Pericardium fibroblast (primary cell): ENCODE measurements at places on chromosomes 12 and 14. TPM values are rescaled to one million over a fixed set of nuclear protein-coding genes. Genes with fewer than 3 reads are reported as not detected.

TAPBPL gene
- total RNA-seq, result 7.9 and 10.9 TPM in 2 replicates

OR6C65 gene
- total RNA-seq, result not detected in 2 replicates

RIMBP2 gene
- 0.23 and 0.60 TPM in 2 replicates for total RNA-seq

RASAL1 gene
- total RNA-seq, result not detected in 2 replicates

PTPRQ gene
- 1.8 and 2.3 TPM in 2 replicates for total RNA-seq

EPS8 gene
- total RNA-seq, result 105 and 207 TPM in 2 replicates

KRT86 gene
- total RNA-seq, result under 0.01 TPM in 1 of 2 replicates, not detected in the other

BICDL1 gene
- 0.09 and 0.35 TPM in 2 replicates for total RNA-seq

INHBE gene
- 7.0 and 7.2 TPM in 2 replicates for total RNA-seq

KITLG gene
- total RNA-seq, result 9.4 and 12.4 TPM in 2 replicates

KRT2 gene
- not detected in 2 replicates for total RNA-seq

PTCSC3 gene
- not detected in 2 replicates for total RNA-seq

GTF2H3 gene
- total RNA-seq, result 24.3 and 27.2 TPM in 2 replicates

FOXA1 gene
- not detected in 2 replicates for total RNA-seq

CLEC2B gene
- total RNA-seq, result 4.0 and 11.4 TPM in 2 replicates

USP44 gene
- total RNA-seq, result under 0.01 and 0.09 TPM in 2 replicates

EIF2S1 gene
- 87.8 and 108 TPM in 2 replicates for total RNA-seq

POTEG gene
- total RNA-seq, result not detected in 2 replicates

TAS2R7 gene
- total RNA-seq, result not detected in 2 replicates

VASH1 gene
- total RNA-seq, result 6.9 and 7.3 TPM in 2 replicates

LRRIQ1 gene
- total RNA-seq, result 0.85 TPM in 1 of 2 replicates, not detected in the other

HPD gene
- 4.9 and 8.8 TPM in 2 replicates for total RNA-seq

KCNA1 gene
- not detected in 2 replicates for total RNA-seq

ZNF839 gene
- 4.9 and 5.0 TPM in 2 replicates for total RNA-seq

CCDC60 gene
- total RNA-seq, result not detected in 2 replicates

LAG3 gene
- 0.43 TPM in 1 of 2 replicates, not detected in the other for total RNA-seq

BATF gene
- not detected in 2 replicates for total RNA-seq

EPYC gene
- total RNA-seq, result not detected in 2 replicates

CCDC177 gene
- total RNA-seq, result 0.12 TPM in 1 of 2 replicates, not detected in the other

SAMD15 gene
- 0.34 and 1.3 TPM in 2 replicates for total RNA-seq

ZNF605 gene
- total RNA-seq, result 3.7 and 10.0 TPM in 2 replicates

TSHR gene
- total RNA-seq, result not detected in 2 replicates

RIC8B gene
- total RNA-seq, result 4.6 and 8.1 TPM in 2 replicates

AACS gene
- 11.4 and 27.2 TPM in 2 replicates for total RNA-seq

GPRC5D gene
- not detected in 2 replicates for total RNA-seq

TMEM63C gene
- 3.4 TPM in 1 of 2 replicates, not detected in the other for total RNA-seq

MCRS1 gene
- total RNA-seq, result 49.5 and 58.8 TPM in 2 replicates
